Suprapubic skin (tissue), 4 donors: ENCODE measurements at places on chromosomes 4 and X.

DNA sequence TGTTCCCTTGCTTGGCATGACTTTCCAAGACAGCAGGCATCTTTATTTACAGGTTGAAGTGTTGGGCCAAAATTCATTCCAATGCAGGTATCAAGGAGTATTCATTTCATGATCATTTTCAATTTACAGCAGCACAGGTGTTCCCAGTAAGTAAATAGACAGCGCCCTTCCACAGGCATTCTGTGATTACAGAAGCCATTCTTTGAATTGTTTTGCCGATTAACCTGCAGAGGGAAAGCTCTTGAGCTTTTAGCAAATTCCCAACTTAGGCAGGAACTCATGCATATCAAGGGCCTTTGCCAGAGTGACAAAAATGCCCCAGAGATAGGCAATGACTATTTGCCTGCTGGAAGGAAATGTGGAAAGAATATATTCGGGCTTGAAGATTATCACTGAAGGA lies 6.8 kb downstream of the TXK start:
- H3K4me3 ChIP-seq: no peak overlapping the region
- no peak for DNase-seq
- H3K36me3 ChIP-seq: no peaks in the 10 kb centered on the region
- H3K4me1 ChIP-seq: peaks cover 11% of the 10 kb centered on the region

DNA sequence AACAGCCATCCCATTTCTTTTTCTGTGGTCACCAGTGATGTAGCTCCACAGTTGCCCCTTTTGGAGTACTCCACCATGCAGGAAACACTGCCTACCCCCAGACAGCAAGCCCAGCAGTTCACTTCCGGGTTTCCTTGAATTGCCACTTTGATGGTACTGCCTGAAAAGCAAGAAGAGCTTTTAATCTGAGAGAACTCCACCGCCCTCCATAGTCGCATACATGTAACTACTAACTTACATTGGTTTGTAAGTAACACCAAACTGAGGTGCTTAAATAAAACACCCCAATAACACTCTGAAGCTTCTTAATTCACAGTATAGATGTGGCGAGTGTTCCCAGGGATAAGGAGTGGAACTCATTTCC lies 53.6 kb upstream of the HPSE start:
- no peak for DNase-seq
- no peak overlapping the region for H3K27ac ChIP-seq
- no peaks in the 10 kb centered on the region for H3K36me3 ChIP-seq
- H3K4me3 ChIP-seq: no peak overlapping the region
- no peaks in the 10 kb centered on the region for H3K27me3 ChIP-seq

DNA sequence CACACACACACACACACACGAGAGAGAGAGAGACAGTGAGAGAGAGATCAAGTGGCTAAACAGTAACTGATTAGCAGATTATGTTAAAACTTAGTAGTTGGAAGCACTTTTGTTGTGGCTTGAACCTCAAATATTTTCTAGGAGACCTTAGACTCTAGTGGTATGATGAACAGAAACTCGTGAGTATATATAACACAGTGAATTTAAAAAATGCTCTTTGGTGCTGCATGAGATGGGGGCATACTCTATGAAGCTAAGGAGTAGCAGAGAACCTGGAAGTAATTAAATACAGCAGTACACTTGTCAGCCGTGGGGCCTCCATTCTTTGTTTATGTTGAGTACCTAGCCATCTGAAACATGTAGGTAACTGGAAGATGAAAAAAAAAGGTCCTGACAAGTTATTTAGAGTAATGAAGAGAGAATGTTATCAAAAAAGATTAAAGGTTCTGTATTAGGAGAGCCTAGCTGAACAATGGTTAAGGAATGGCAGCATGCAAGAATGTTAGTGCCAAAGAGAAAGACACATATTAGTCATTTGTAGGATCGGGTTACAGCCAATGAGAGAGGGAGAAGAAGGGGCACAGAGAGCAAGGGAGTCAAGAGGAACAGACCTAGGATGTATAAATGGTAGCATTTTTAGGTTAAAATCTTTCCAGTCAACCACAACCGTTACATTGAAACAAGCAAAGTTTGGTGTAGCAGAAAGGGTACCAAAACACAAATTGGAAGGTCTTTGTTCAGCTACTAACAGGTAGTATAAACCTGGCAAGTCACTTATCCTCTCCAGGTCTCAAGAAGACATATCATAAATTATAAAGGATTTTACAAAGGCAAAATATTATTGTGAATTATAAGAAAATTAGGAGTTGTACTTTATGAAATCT lies 316.7 kb upstream of the DIPK2B start:
- DNase-seq: no peak
- H3K27ac ChIP-seq: no peak overlapping the region
- no peaks in the 10 kb centered on the region for H3K27me3 ChIP-seq
- no peak overlapping the region for H3K4me3 ChIP-seq
- H3K36me3 ChIP-seq: no peaks in the 10 kb centered on the region

GRCh38 chr4:105137121-105137875 lies 9.4 kb upstream of the TET2 start:
- no peaks in the 10 kb centered on the region for H3K36me3 ChIP-seq
- DNase-seq: no peak
- no peak overlapping the region for H3K4me3 ChIP-seq
- no peaks in the 10 kb centered on the region for H3K27me3 ChIP-seq

GRCh38 chrX:45128896-45129454 lies 71.7 kb downstream of the DIPK2B start:
- no peak for DNase-seq
- no peaks in the 10 kb centered on the region for H3K4me1 ChIP-seq
- no peaks in the 10 kb centered on the region for H3K36me3 ChIP-seq
- H3K27ac ChIP-seq: no peak overlapping the region
- no peaks in the 10 kb centered on the region for H3K27me3 ChIP-seq
- no peak overlapping the region for H3K4me3 ChIP-seq

GRCh38 chr4:169335331-169335730 lies 64.6 kb upstream of the SH3RF1 start:
- no peaks in the 10 kb centered on the region for H3K4me1 ChIP-seq
- DNase-seq: no peak
- no peak overlapping the region for H3K4me3 ChIP-seq
- no peaks in the 10 kb centered on the region for H3K36me3 ChIP-seq
- H3K27me3 ChIP-seq: no peaks in the 10 kb centered on the region

GRCh38 chr4:101807351-101807750 lies 16.8 kb downstream of the BANK1 start:
- DNase-seq: no peak
- no peak overlapping the region for H3K4me3 ChIP-seq
- H3K27me3 ChIP-seq: no peaks in the 10 kb centered on the region
- no peaks in the 10 kb centered on the region for H3K36me3 ChIP-seq

- no peak within 1 kb of the TSS for H3K27ac ChIP-seq
- DNase-seq: peak; percentile 66
- H3K36me3 ChIP-seq: no peaks in the 10 kb centered on the region
- peaks cover 24% of the 10 kb centered on the region for H3K4me1 ChIP-seq
- H3K27me3 ChIP-seq: peaks cover 57% of the 10 kb centered on the region
Measured at GRCh38 chr4:144645631-144646522, at the start of gene HHIP. HHIP (plus strand) TSS chr4:144646156; CDS start chr4:144646676, 520 bp downstream.
